Myocyte (in vitro differentiated cells): ENCODE measurements at places on chromosomes 6 and 20.

GRCh38 chr6:39389484-39389767, 66.9 kb upstream of the KCNK16 start:
- DNase-seq = no peak

DNA sequence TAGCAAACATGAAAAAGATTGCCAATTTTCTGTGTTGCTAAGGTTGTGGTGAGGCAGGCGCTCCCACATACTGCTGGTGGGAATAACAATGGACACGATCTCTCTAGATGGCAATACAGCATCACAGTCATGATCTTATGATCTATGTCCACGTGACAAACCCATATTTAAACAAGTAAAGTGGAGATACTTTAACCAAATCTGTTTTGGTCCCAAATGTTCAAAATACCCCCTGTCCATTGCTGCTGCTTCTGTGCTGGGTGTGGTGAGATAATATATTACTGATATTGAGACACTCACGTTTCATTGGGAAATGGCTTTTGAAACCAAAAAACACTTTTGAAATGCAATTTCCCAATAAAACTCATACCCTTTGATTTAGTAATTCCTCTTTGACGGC, 23.0 kb downstream of the SIRPD start:
- no peak for DNase-seq

DNA sequence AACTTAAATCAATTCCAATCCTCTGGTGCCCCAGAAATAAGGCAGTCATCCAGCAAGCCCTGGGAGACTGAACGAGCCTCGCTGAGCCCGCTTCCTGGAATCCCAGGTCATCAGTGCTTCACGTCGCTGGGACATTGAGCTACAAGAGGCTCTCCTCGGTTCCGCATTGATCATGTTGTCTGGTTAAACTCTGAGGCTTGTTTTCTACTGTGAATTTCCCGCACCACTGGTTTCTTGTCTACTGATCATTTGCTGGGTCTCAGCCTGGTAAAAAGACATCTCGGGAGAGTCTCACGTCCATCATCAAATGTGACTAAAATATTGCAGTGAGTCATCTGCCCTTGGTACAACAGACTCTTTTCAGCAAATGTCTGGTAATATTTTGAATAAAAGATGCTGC, 569.2 kb downstream of the QKI start:
- peak; percentile 11 for DNase-seq

DNA sequence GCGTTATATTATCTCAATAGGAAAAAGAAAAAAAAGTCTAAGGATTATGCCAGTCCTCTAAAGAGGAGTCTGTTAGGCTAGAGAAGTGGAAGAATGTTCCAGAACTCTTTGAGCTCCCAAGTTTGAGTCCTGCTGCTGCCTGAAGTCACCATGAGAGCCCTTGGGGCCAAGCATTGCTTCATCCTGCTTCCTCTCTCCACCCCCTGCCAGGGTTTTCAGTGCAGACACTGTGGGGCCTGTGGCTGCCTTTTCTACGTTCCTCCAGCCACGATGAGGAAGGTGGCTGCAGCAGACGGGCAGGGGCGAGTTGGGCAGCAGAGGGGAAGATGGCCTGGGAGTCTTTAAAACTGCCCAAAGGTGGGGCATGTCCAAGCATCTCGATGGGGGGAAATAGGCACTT, 214.4 kb upstream of the KCNG1 start:
- no peak for DNase-seq

DNA sequence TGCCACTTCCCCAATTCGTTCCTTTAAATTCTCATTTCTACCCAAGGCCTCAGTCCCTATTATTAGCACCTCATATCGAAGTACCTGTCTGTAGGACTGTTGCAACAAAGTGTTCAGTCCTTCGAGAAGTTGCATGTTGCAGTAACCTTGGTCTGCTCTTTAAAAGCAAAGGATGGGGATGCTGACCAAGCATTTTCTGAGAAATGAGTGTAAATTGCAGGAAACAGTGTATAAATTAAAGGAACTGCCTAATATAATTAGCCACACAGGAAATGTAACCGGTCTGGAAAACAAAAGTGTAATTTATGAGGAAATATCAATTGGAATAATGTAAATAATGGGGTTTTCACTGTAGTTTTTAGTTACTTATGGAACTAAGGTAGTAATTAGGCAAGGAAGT, 261.9 kb upstream of the ARID1B start:
- DNase-seq = no peak

GRCh38 chr20:60586269-60587050, 628.2 kb downstream of the CDH26 start:
- no peak for DNase-seq

GRCh38 chr6:6434151-6434550, 113.7 kb upstream of the F13A1 start:
- DNase-seq = no peak

DNA sequence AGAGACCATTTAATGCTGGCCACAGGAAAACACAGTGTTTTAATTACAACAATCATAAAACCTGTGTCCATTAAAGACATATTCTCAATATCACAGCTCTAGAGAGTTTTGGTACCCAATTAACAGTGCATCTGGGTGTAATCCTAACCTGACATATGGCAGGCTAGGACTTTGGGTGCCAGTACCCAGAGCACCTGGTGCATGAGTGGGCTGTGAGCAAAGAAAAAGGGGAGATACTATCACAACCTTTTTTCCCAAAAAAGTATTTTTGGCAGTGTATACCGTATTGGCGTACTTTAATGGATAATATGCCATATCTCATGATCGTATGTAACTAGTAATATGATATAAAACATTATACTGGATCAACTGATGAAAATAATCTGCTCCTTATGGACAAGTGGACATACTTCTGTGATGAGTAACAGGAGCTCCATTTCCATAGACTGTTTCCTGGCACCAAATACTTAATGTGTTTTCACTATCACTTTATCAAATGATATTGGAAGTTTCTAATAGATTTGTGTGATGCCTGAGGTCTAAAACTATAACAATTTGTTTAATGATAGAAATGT, 91.7 kb downstream of the COL19A1 start:
- no peak for DNase-seq

GRCh38 chr20:45087814-45088213, 13.1 kb downstream of the KCNS1 start:
- no peak for DNase-seq

GRCh38 chr6:47729019-47729418, 30.6 kb downstream of the ADGRF4 start:
- DNase-seq = no peak

- DNase-seq = peak; percentile 55
Observed at GRCh38 chr20:3887876-3888620, 1.1 kb upstream of the PANK2 start.

- no peak for DNase-seq
Observed at GRCh38 chr6:98920904-98921431, 26.8 kb downstream of the FBXL4 start.

GRCh38 chr6:138981416-138981815, 6.6 kb downstream of the REPS1 start:
- DNase-seq = no peak

DNA sequence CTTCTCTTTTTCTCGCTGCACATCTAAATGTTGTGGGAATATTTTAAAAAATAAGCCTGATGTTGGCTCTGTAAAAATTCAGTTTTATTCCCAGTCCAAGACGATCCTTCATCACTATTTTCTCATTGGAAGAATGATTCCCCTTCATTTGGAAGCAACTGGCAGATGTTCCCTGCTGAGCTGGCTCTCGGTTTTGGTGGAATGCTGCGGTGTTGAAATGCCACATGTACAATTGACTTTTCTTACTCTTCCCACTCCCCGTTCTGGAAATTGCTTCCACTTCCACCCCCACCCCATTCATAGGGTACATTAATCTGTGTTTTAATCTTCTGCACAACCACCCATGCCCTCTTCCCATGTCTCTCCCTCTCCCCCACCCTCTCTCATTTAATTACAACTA, 496.3 kb upstream of the MAP3K7 start:
- peak; percentile 30 for DNase-seq

DNA sequence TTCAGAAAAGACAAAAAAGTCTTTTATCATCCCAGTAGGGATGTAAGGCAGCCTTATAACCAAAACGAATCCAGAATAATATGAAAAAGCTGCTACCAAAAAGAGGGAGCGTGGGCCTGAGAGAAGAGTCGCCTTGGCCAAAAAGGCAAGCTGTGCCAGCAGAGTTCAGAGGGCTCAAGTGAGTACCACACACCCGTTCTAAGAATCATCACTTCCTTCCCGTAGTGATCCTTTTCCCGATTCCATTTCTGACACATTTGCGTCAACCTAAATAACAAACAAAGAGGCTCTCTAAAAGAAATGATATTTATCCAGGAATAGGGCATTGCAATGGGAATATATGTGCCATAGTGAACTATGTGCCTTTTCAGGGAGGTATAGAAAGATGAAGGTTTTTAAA, 3.8 kb upstream of the TMEM181 start:
- DNase-seq = no peak

GRCh38 chr20:19231359-19232035, 19.1 kb downstream of the SLC24A3 start:
- no peak for DNase-seq

DNA sequence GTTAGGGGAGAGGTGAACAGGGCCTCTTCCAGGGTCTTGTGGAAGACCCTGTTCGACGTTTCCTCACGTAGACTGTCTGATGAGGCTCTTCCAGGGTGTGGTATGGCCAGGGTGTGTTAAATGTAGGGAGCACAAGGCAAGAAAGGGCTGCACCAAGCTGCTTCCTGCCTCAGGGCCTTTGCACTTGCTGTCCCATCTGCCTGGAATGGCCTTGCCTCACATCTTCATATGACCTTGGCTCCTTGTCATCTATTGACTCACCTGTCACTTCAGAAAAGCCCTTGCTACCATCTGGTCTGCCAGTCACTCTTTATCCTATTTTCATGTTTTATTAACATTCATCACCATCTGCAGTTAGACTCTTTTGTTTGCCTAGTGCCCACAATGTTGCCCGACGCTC, 31.0 kb downstream of the E2F3 start:
- DNase-seq = no peak

DNA sequence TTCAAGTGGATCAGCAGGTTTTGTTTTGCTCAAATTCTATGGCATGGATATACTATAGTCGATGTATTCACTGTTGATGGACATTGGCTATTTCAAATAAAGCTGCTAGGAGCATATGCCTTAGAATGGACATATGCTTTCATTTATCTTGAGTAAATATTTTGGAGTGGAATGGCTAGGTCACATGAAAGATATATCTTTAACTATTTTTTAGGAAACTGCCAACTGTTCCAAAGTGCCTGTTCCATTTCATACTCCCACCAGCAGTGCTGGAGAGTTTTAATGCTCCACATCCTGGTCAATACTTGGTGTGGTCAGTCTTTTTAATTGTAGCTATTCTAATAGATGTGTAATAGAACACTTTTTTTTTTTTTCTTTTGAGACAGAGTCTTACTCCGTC, 81.1 kb upstream of the PIM1 start:
- DNase-seq = no peak
